Non-pigmented ciliary epithelial cell (primary cell): ENCODE measurements at places on chromosomes 2 and 18.

DNA sequence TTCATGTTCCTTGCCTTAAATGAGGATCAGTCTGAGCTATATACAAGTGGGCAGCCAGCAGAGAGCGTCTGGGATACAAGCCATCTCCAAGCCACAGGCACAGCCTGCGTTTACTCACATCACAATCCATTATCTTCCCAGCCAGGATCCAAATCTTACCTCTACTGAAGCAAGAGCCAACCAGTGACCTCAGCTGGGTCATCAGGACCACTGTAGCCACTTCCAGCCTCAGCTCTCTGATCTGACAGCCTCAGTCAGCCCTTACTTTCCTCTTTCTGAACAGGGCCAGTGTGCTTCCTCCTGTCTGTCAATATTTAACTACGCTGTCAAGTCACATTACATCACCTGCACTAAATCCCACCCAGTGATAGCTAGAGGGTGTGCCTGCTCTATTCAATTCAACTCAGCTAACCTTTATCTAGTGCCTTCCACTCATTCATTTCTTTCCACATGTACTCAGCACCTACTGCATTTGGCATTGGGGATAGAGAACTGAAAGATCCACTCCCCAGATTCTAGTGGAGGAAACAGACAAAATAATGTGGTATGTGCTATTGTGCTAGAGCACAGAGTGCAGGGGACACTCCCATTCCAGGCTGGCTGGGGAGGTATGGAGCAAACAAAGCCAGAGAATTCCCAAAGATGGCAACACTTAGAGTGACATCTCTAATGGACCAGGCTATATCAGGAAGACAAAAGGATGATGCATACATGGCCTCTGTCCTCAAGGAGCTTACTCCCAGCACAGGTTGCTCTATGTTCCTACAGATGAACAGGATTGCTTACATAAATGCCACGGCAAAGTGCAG lies 146.5 kb downstream of the NCKAP5 start:
- no peak for DNase-seq

- no peak for DNase-seq
These were observed 284 bp downstream of the TIMM21 start for GRCh38 chr18:74148543-74149070.

- DNase-seq, result no peak
These were observed 14.7 kb downstream of the AGAP1 start for GRCh38 chr2:235508371-235509160.

GRCh38 chr2:9021563-9022211 lies 18.2 kb upstream of the MBOAT2 start:
- no peak for DNase-seq

- no peak for DNase-seq
These were observed 265.1 kb downstream of the RND3 start for GRCh38 chr2:150222379-150222778.
